ENCODE measurements at places on chromosomes 12 and 14.

- no peak for DNase-seq
Measured at GRCh38 chr12:53103860-53104305, 597 bp downstream of the SOAT2 start.

DNA sequence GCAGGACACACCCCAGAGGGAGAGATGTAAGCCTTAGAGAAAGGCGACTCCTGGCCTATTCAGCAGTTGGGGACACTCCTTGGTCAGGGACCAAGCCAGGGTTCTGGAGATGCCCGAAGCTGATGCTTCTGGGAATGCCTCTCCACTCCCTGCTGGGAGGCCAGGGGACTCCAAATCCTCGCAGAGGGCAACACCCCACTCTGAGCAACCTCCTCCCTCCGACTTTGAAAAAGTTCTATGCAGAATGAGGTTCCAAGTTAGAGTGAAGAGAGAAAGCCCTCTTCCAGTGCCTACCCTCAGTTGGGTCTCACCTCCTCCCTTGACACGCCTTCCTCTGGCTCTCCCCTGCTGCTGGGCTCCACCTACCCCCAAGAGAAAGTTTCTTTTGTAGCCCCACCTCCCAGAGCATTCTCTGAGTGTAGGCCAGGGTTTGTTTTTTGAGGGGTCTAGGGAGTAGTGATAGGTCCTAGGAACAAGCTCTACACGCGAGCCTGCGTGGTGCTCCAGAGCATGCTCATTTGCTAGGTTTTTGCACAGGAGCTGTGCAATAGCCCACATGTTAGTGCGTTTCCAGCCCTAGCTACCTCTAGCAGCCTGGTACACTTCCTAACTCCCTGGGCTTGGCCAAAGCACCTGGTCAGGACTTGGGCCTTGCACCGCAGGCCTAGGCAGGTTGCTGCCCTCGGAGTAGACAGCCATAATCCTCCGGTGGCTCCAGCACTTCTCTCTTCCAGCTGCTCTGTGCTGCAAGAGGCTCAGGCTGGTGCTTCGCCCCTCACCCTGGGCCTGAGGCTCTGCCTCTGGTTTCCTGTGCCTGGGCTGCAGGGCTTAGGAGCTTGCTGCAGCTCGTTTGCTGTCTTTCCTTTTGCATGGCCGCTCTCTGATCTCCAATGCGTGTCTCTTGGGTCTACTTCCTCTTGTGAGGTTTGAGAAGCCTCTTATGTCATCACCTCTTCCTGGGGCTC is 590 bp upstream of the CEBPE start:
- no peak for DNase-seq

DNA sequence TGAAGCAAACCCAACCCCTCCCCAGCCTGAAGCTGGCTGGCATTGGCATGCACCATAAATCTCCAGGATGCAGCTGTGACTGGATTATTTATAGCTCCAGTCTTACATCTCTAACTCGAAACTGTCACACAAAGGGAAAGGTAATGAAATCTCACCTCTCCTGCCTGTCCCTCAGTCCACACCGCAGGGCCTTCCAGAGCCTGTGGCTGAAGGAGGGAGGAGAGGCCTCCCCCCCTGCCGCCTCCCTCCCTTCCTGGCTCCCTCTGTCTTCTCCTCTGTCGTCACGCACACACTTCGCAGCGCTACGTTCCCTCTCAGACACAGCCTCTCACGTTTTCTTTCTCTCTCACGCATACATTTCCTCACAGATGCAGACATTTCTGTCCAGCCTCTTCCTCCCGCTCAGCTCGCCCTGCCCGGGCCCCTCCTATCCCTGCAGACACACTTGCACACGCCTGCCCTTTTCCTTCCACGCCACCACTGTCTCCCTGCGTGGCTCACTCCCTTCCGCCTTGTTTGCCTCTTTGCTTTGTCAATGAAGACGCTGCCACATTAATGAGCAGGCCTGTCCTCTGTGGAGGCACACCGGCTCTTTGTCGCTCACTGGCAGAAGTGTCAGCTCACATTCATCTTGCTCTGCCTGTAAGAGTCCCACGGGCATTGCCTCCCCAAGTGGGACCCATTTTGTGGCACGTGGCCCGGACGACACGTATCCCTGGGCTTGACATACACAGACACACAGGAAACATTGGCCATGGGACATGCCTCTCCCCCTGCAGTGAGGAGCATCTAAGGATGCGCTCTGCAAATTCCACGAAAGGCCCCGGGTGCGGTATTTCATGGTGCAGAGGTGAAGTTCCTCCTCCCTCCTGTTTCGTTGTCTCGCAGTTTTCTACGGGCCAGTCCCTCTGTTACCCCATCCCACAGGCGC is 27.9 kb downstream of the IRF2BPL start:
- DNase-seq = no peak

DNA sequence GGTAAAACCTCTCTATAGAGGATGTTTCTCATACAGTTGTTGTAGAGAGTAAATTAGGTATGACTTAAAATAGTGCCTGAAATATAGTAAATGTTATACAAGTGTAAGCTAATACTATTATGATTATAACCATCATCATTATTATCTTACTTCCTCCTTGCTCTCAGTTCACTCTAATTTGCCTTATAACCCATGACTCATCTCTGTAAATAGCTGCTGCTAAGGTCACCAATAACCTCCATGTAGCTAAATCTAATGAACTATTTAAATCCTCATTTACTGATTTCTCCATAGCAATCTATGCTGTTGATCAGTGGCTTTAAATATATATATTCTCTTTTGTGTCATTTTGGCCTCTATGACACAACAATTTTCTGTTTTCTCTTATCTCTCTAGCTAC is 109.6 kb downstream of the RMST start:
- DNase-seq = no peak

DNA sequence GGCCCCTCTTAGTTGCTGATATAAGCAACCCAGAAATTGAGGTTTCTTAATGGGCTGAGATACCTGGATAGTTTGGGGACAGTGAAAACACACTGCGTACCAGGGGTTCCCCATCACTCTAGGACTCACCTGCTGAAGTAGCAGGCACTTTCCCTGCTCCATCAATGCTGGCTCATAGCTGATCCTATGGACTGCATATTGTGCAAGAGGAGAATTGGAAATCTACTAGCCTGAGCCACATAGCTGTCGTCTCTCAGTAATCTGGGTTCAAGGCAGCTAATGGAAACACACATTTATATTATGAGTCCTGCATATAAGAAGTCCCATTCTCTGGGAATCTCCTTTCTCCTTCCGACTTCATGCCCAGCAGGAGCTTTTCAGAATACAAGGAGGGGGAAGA is 7.3 kb upstream of the DUSP6 start:
- no peak for DNase-seq

- DNase-seq = no peak
Measured at GRCh38 chr12:49052451-49053208, 8.0 kb downstream of the KMT2D start.

- no peak for DNase-seq
Measured at GRCh38 chr12:95962222-95962621, 19.1 kb downstream of the AMDHD1 start.

Data from stimulated activated CD8-positive, alpha-beta memory T cell treated with anti-CD3 and anti-CD28 coated beads, Interleukin-4, amount 100 ng/mL, for 24 hours (primary cell).